ENCODE measurements at places on chromosomes 1 and 21.

GRCh38 chr1:218219460-218219859 is 65.6 kb upstream of the RRP15 start:
- DNase-seq, result no peak

DNA sequence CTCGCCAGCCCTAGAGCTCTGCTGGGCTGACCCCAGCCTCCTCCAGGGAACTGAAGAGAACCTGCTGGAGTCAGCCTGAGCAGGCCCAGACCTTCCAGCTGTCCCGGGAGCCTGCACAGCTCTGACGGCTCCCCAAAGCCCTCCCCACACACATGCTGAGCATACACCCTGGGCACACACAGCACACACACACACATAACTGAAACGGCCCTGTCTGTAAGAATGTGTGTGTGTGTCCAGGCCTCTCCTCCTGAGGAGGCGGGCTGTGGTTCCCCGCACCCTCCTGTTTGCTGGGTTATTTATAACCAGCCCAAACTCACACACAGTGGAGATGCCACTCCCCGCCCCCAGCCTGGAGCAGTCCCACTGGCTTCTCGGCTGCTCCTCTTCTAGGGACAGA is 20.2 kb downstream of the SDC3 start:
- no peak for DNase-seq

- no peak for DNase-seq
Observed at GRCh38 chr1:13663969-13664368, 36.0 kb upstream of the PRDM2 start.

GRCh38 chr21:36918291-36918690 is 48.2 kb downstream of the HLCS start:
- DNase-seq, result no peak

- no peak for DNase-seq
Observed at GRCh38 chr1:12148958-12149790, 17.6 kb upstream of the TNFRSF1B start.

- no peak for DNase-seq
Observed at GRCh38 chr1:77796695-77797405, 17.4 kb downstream of the MIGA1 start.

GRCh38 chr1:185045814-185046492 is 595 bp downstream of the RNF2 start:
- DNase-seq, result no peak

GRCh38 chr1:8866173-8866791 is 12.2 kb downstream of the ENO1 start:
- no peak for DNase-seq

DNA sequence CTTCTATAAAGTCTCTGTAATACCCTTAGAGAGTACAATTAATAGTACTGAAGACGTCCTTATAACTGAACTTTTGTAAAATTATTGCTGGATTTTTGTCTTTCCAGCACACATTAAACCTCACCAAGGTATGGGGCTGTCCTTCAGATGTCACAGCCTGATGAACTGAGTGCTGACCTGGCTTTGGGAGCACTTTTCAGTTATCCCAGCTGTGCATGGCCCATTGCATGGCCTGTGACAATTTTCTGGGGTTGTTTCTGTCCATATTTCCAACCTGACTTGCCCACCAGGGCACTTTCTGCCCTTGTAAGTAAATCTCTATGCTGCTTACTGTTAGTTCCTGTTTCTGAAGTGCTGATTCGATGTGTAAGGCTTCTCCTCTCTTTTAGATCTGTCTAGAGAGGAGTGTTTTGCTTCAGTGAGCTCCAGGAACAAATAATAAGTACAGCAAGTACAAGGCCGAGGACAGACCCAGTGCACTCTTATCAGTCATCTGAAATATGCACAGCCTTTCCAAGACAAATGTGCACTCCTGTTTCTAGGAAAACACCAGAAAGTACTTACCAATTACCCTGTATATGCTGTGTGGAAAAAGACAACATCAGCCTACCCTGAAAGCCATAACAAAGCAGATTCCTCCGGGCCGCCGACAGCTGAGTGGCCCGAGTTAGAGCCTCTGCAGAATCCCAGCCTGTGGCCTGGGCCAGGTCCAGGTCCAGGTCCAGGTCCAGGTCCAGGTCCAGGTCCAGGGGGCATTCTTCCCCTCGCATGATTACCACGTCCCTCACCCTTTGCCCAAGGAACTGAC is 121.7 kb downstream of the DHRS3 start:
- DNase-seq, result no peak

- DNase-seq, result no peak
Observed at GRCh38 chr1:109495738-109496137, 1.8 kb downstream of the CYB561D1 start.

- no peak for DNase-seq
Observed at GRCh38 chr1:220732621-220733020, 15.5 kb upstream of the MTARC2 start.

GRCh38 chr1:160255781-160256300 is 6.5 kb downstream of the DCAF8 start:
- DNase-seq, result no peak

GRCh38 chr1:29342351-29342750 is 106.0 kb downstream of the PTPRU start:
- no peak for DNase-seq

DNA sequence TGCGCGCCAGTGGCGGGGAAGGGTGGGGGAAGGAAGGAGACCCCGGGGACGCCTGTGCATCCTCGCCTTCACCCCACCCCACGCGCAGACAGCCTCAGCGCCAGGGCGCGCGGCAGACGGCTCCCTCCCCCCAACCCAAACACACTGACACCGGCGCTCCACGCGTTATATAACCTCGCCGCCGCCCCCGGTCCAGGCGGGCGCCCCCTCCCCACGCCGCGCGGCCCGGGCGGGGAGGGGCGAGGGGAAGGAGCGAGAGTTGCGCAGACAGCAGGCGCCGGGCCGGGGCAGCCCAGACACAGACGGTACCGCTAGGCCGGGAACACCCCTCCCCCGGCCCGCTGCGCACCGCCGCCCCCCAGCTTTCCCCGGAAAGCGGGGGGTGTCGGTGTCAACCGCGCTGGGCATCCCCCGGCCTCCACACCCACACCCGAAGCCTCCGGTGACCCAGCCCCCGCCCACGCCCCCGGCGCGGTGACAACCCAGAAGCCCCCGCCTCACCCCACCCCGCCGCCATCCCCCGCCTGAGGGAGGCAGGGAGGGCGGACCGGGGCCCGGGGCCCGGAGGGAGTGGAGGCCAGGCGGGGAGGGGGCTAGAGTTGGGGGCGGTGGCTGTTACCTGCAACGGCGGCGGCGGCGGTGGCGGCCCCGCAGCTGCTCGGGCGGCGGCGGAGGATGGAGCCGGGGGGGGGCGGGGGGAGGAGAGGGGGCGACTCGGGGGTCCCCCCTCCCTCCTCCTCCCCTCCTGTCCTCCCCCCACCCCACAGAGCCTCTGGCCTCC is 432 bp downstream of the AKT3 start:
- DNase-seq, result peak; percentile 80

- peak; percentile 40 for DNase-seq
Observed at GRCh38 chr1:242522304-242522945, 2.1 kb downstream of the PLD5 start.

DNA sequence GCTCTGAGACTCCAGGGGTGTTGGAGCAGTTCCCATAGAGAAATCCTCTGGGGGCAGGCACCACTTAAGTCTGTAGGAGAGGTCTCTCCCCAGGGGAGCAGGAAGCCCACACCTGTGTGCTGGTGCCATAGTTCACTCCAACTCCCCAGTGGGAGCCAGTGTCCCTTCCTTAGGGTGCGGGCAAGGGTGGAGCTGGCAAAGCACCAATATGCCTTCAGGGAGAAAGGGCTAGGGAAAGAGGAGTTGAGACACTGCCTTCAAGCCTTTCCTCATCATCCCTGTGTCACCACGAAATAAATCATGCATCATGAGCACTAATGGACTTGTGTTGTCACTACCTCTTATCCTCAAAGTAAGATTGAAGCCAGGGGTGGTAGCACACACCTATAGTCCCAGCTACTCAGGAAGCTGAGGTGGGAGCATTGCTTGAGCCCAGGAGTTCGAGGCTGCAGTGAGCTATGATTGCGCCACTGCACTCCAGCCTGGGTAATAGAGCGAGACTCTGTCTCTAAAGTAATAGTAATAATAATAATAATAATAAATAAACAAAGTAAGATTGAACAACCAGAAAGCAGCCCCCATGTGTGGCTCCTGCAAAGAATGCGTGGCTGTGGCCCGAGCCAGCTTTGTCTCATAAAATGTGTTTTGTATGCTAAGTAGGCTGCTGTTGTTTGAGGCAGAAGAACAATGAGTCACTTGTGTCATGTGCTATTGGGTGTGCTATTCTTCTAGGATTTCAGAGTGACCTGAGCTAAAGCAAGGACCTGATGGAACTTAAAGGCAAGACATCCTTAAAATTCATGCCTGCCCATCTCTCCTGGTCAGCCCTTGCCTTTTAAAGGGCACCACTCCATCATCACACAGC is 6.7 kb upstream of the TIE1 start:
- no peak for DNase-seq

DNA sequence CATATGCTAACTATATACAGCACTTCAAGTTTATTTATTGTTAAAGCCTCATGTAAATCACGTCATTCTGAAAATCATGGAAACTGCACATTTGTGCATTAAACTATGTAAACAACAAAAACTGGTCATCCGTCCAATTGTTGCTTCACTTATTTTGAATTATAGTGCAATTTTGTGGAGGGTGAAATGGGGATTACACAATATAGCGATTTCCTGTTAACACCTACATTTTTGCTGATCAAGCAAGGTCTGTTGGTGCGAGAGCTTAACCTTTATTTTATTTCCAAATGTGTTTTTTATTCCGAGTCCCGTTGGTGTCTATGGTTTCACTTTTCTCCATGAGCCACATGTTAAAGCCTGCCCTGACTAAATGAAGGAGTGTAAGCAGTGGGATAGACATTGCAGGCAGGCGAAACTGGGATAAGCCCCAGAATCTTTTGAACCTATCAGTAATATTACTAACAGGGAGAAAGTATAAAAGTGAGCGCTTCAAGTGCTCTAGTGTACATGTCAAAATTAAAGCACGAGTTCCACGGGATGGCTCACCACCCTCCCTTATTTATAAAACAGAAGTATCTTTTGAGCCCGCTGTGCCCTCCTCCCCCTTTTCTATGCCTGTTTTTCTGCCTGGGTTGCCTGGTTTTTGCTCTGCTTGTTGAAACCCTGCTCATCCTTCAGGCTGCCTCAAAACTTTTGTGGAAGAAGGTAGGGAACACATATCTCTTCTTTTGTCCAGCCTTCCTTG is 120.7 kb downstream of the NFIA start:
- DNase-seq, result no peak

DNA sequence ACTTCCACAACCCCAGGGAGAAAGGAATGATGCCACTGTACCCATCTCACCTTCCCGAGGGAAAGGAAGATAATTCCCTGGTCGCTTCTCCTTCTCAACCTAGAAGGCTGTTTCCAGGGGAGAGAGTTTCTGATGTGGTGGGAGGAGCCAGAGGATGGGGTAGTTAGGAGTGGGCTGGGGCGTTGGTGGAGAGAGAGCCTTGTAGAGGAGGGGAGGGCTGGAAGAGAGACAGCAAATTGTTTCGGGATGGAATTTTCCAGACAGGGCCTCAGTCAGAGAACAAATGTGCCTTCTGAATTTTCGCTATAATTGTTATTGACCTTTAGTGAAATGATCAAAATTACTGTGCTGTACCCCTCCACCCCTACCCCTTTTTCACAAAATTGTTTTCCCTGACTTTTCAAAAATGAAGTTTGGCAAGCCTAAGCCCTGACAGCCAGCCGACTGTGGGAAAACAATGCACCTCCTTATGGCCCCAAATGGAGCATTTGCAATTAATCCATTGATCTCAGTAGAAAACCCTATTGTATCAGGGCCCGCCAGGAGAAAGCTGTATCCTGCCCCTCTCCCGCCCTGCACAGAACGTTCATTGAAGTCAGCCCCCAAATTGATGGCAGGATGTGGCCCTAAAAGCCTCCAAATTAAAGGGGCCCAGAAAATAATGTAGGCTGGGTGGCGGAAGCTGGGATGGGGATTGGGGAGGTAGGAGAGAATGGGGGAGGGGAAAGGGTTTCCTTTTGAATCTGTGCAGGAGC is 69.1 kb upstream of the JUN start:
- no peak for DNase-seq

DNA sequence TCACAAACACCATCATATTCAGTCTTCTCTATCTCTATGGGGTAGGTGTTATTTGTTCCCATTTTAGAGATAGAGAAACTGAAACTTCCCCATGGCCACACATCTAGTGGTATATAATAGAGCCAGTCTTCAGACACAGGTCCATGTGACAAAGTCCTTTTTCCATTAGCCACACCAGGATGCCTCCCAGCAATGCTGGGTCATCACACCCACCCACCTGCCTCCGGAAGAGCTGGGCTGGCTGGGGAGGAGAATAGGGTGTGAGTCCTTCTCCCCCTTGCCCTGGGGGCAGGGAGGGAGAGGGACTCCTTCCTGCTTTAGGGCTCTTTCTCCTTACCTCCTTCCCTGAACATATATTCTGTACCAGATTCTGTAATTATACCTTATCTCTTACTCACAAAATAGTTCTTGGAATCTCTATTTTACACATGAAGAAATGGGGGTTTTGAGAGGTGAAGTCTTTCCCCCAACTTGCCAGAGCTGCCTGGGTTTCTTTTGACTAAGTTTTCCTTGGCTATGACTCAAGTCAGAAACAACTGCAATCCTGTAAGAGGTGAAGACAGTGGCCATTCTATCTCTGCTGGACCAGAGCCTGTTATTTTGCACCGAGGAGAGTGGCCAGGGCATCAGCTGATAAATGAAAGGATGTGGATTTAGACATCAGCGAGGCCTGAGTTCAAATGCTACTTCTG is 30.0 kb downstream of the SOX13 start:
- no peak for DNase-seq

GRCh38 chr1:232529747-232530146 is 100.2 kb downstream of the SIPA1L2 start:
- no peak for DNase-seq

GRCh38 chr1:26779098-26779668 is 8.6 kb upstream of the PIGV start:
- DNase-seq, result no peak

DNA sequence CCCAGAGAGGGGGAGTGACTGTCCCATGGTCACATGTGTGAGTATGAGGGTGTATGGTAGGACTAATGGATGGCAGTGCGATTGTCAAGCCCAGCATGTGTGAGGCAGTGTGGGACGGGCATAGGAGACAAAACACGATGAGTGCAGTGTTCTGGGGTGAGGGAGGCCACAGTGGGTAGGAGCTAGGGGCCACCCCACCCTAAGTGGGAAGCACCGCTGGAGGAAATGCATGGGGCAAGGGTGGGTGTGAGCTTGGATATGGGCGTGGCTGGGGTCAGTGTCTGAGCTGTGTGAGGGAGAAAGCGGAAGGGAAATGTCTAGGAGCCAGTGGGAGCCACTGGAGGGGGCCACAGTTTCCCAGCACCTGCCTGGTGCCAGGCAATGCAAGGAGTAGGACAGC is 56.5 kb downstream of the FOXO6 start:
- DNase-seq, result no peak

GRCh38 chr21:37449302-37449937 is 82.8 kb downstream of the DYRK1A start:
- no peak for DNase-seq

All from C1 segment of cervical spinal cord (tissue), 14 donors.